Kidney tubule cell (primary cell): ENCODE measurements at places on chromosomes 5 and 9.

DNA sequence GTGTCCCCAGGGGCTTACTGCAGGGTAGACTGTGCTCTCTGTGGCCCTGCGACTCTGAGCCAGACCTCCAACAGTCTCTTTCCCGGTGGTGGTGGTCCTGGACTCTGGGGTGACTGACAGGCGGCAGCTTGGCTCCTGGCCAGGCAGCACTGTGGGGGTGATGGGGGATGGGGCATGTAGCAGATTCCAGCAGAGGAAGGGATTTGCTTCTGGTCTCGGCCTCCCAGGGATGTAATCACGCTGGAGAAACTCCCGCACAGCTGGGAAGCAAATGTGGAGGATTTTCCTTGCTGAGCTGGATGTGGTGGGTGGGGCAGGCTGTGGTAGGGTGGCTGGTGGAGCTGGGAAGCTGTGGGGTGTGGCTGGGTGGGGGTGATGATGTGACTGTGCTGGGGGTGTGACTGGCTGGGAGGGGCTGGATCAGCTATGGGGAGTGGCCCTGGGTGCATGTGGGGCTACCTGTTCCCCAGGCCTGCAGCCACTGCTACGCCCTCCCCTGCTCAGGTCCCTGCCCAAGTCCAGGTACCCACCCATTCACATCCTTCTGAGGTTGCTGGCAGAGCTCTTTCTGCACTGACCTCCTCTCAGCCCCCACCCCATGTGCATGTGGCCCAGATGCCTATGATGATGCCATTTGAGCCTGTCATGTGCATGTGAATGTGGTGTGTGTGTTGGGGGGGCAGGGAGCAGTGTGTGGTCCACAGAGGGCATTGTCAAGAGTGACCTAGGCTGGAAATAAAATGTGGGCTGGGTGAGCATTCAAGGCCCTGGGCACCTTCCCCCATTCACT, 3.8 kb downstream of the NDST1 start:
- peak; percentile 67 for DNase-seq

- peak; percentile 67 for DNase-seq
These were observed 24.4 kb downstream of the ZCCHC7 start for GRCh38 chr9:37144762-37145161.

GRCh38 chr5:128774605-128775004, 190.7 kb upstream of the SLC27A6 start:
- no peak for DNase-seq

- DNase-seq: peak; percentile 94
These were observed 3.0 kb upstream of the UBE2R2 start for GRCh38 chr9:33813712-33814641.

- peak; percentile 55 for DNase-seq
These were observed 1209.3 kb upstream of the C9orf72 start for GRCh38 chr9:28782630-28783029.

GRCh38 chr5:1503241-1504068, 20.3 kb downstream of the LPCAT1 start:
- no peak for DNase-seq

GRCh38 chr9:12095931-12096330, 597.3 kb upstream of the TYRP1 start:
- no peak for DNase-seq

DNA sequence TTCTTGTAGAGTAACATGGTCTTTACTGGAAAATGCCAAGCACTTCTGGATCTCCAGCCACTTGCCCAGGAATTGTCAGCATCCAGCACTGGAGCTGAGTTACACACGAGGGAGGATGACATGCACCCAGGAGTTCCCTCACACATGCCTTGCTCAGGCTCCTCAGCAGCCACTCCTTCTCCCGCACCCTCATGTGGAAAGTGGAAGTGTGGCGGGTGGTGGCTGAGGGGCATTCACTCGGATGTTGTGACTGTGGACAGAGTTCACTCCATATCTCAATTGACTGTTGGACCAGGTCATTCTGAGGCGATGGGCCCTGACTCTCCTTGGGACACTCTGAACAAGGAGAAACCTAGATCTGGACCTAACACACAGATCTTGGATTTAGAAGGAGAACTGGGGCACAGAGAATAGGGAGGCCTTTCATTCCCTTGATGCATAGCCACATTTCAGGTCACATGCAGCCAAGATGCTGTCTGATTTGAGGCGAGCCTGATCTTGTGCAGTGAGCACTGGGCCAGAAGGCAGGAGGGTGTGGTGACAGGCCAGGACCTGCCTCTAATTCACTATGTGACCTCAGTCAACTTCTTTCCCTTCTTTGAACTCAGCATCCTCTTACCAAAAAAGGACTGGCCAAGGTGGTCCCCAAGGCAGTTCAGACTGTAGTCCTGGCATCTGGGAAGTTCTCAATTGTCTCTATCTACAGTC, 62.1 kb downstream of the CYSTM1 start:
- DNase-seq: no peak

- DNase-seq: peak; percentile 23
These were observed 377.8 kb downstream of the CHSY3 start for GRCh38 chr5:130282049-130282448.

GRCh38 chr9:36748322-36748899, 175.7 kb downstream of the MELK start:
- DNase-seq: peak; percentile 43

DNA sequence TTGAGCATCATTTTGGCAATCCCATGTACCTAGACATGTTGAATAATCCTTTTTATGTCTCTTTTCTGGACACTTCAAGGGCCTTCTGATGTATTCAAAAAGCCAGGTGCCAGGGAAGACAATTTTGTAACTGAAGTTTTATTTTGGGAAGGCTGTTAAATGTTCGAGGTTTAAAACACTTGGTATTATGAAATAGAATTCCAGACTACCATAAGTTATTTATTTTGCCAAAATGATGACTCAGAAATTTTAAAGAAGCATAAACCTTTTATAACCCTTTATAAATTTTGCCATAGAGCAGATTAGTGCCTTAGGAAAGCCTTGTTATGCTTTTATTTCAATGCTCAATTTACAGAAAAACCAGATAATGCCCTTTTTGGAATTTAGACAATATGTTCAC, 30.3 kb upstream of the UHRF2 start:
- DNase-seq: no peak

DNA sequence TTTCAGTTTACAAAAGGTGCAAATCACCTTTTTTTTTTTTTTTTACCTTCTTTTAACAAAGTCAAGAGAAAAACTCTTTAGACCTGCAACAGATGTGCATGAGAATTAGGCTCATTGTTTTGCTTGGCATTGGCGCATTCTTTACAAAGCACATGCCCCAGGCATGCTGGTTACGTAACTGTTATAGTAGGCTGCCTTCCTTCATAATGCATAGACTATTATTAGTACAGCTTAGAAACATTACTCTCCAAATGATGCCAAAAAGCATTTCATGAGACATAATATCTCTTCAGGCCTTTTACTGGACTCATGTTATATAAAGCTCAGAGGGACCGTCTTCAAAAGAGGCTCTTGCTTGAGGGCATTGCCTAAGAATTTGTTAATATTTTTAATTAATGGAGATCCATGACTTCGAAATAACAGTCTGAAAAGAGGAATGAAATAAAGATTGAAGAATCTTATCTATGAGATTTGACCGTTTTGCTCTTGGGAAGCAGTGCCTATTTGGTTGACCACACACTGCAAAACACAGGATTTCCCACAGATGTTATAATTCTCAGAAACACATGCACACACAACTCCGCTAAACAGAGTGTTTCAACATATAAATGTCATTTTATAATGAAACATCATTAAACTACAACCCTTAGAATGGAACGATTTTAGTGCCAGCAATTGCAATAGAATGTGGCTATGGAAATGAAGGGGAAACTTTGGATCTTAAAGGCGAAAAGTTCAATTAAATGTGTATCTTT, 478.7 kb downstream of the PRR16 start:
- DNase-seq: no peak

DNA sequence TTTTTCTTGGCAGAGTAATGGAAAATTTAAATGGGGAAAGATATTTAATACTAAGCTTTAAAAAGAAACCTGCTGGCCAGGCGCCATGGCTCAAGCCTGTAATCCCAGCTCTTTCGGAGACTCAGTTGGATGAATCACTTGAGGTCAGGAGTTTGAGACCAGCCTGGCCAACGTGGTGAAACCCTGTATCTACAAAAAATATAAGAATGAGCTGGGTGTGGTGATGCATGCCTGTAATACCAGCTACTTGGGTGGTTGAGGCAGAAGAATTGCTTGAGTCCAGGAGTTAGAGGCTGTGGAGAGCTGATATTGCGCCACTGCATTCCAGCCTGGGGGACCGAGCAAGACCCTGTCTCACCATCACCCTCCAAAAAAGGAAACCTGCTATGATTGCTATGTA, 32.8 kb downstream of the TUT7 start:
- DNase-seq: peak; percentile 29
